Right atrium auricular region (tissue), 2 donors: ENCODE measurements at places on chromosomes 2 and 18. TPM values are rescaled to one million over a fixed set of nuclear protein-coding genes. Genes with fewer than 3 reads are reported as not detected.
A peak's percentile ranks its signal among the peaks of the same experiment; 100 is the strongest.

SLC25A12 gene
- 106 TPM for total RNA-seq

TUBA3E gene
- 9.5 TPM for total RNA-seq

UXS1 gene
- 25.0 TPM for total RNA-seq

DNA sequence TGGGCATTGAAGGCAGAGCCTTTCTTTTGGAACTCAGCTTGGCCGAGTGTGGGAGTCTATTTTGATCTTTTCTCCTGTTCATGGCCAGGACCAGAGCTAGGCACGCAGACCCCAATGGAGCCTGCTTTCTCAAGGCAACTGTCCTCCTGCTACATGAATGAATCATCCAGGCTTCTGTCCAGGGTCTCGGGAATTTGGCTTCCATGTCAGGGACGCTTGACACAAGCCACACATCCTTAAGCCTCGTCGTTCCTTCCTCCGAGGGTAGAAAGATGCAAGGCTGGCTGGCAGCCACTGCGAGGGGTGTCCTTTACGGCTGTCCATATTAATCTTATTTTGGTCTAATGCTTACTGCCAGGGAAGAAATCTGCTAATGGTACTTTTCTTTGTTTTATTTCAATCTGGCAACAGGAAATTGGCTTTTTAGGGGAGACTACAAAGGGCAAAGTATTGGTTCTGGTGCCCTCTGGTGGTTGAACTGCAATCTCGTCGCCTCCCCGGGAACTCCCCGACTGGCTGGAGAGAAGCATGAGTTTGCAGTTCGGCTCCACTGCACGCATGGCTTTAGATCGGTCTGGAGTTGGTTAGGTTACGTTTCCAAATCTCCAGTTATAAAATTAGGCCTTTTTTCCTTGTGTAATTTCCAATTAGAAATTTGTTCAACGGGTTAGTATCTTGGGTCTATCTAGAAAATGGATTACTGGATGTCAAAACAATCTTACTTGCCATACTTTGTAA is 135.2 kb downstream of the ALPK2 start:
- no peaks in the 10 kb centered on the region for H3K4me1 ChIP-seq
- H3K36me3 ChIP-seq: peaks cover 7% of the 10 kb centered on the region
- H3K27ac ChIP-seq: peak overlapping the region; percentile 79
- peak overlapping the region; percentile 2 for H3K4me3 ChIP-seq
- no peaks in the 10 kb centered on the region for H3K27me3 ChIP-seq

- no peak overlapping the region for H3K27ac ChIP-seq
- H3K4me3 ChIP-seq: no peak overlapping the region
- H3K36me3 ChIP-seq: no peaks in the 10 kb centered on the region
Observed at GRCh38 chr2:18645315-18645714, 55.9 kb upstream of the NT5C1B start.

PRSS56 gene
- total RNA-seq: 0.20 TPM

RTN4 gene
- 152 TPM for total RNA-seq
